ENCODE measurements at places on chromosomes 11 and 22.

- no peak for DNase-seq
These were observed 175.7 kb downstream of the TMEM135 start for GRCh38 chr11:87213444-87213843.

GRCh38 chr11:48154151-48154550 is 62.5 kb upstream of the OR4B1 start:
- DNase-seq: no peak

GRCh38 chr11:86415026-86415425 is 40.3 kb downstream of the CCDC81 start:
- DNase-seq: no peak

GRCh38 chr11:76802621-76803020 is 19.5 kb downstream of the TSKU start:
- no peak for DNase-seq

GRCh38 chr11:134393638-134394037 is 18.4 kb downstream of the B3GAT1 start:
- DNase-seq: no peak

- no peak for DNase-seq
These were observed 31.1 kb downstream of the DKK3 start for GRCh38 chr11:11977206-11977938.

DNA sequence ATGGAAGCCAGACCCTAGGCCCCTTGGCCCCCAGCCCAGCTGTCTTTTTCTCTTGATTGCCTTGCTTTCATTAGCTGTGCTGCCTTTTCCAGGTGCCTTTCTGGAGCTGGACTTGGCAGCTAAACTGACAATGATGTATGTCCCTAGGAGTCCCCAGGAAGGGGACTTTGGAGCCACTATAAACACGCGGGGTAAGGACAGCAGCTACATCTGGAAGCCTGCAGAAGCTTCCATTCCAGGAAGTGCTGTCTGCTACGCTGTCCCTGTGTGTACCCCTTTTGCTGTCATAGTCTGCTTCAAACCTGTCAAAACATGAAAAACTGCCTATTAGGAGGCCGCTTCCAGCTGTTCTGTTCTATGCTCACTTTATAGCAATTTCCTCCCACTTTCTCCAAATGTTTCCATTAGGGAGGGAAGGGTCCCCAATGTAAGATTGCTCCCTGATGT is 153.3 kb upstream of the RAG2 start:
- no peak for DNase-seq

- DNase-seq: no peak
These were observed 243.6 kb upstream of the SORL1-AS1 start for GRCh38 chr11:121696177-121696871.

GRCh38 chr11:65559535-65559934 is 1.4 kb upstream of the LTBP3 start:
- DNase-seq: no peak

DNA sequence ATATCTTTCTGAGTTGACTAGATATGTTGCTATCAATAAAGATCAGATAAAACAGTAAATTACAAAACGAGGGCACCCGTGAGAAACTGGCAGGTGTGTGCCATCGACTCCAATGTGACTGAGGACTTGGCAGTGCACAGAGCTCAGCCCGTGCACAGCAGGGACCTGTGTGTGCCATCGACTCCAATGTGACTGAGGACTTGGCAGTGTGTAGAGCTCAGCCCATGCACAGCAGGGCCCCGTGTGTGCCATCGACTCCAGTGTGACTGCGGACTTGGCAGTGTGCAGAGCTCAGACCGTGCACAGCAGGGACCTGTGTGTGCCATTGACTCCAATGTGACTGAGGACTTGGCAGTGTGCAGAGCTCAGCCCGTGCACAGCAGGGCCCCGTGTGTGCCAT is 347.2 kb upstream of the B3GAT1 start:
- no peak for DNase-seq

DNA sequence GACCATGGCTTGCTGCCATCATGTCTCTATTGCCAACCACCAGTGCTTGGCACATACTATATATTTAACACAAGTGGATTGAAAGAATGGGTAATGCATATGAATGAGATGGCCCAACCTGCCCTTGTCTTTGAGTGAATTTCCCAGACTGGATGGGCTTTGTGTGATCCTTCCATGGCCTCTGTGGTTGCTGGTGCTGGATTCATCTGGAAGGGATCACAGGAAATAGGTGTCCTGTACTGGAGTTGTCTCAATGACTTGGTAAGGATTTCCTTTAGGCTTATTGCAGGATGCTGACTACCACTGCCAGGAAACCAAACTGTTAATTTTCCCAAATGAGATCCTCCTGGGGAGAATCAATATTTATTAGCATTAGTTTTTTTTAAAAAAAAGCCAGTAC is 328.6 kb downstream of the TMEM135 start:
- DNase-seq: no peak

DNA sequence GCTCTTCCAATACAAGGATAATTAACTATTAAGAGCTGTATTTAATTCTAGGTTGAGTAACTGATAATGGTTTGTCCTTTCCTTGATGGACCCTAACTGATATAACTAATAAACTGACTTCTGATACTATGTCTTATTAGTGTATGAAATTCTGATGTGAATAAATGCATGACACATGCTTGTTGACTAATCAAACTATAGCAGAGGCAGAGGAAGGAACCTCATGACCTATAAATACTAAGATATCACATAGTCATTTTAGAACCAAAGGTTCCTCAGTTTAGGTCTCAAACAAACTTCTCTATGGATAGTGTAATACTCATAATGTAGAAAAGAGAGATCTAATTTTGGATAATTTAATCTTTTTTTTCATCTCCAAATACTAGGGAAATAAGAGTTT is 4.8 kb upstream of the HBD start:
- no peak for DNase-seq

- no peak for DNase-seq
These were observed 31.9 kb downstream of the MAML2 start for GRCh38 chr11:96311120-96311568.

- no peak for DNase-seq
These were observed 1071.2 kb downstream of the LRRC4C start for GRCh38 chr11:40388097-40388818.

GRCh38 chr11:59544869-59545178 is 33.5 kb downstream of the OR4D9 start:
- no peak for DNase-seq

- DNase-seq: no peak
These were observed 912 bp downstream of the VPS51 start for GRCh38 chr11:65096926-65097325.

GRCh38 chr11:130063451-130063850 is 6.2 kb upstream of the APLP2 start:
- DNase-seq: no peak

DNA sequence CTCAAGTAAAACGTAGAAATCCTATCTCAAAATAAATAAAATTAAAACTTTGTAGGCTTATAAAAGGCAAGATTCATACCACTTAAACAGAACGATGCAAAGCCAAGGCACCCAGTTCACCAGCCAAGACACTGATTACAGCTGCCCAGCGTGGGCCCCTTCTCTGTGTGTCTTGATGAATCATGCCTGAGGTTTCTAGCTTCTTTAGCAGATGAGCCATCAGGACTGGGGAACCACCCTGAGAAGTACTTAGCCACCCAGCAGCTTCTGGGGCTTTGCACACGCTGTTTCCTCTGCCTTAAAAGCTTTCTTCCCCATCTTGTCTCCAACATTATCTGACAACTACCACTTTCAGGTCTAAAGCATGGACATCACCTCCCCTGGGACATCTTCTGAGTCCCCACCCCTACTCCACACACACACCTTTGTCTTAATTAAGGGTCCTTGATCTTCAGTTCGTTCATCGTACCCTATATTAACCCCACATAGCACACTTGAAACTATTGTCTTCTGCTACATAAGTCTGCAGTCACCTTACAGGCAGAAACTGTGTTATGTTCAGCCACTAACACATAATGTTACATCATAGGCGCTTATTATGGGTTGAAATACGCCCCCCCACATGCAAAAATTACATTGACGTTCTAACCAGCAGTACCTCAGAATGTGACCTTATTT is 8.7 kb upstream of the LAYN start:
- peak; percentile 71 for DNase-seq

DNA sequence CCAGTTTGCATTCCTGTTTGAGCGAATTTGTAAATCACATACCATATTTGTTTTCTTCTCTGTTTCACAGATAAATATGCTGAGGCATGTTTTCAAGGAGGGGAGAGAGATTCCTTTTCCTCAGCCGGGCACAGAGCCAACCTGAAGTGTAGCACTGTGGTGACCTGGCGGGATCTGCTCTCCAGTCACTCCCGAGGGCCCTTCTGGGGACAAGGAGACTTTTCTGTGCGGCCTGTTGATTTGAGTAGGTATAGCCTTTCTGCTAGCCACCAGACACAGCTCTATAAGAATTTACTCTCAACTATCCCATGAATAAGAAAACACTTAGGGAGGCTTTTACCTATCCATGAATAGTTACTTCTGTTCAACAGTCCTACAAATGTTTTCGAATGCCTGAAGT is 63.5 kb upstream of the FDX1 start:
- DNase-seq: no peak

- no peak for DNase-seq
These were observed 723 bp upstream of the CD82 start for GRCh38 chr11:44564670-44565210.

DNA sequence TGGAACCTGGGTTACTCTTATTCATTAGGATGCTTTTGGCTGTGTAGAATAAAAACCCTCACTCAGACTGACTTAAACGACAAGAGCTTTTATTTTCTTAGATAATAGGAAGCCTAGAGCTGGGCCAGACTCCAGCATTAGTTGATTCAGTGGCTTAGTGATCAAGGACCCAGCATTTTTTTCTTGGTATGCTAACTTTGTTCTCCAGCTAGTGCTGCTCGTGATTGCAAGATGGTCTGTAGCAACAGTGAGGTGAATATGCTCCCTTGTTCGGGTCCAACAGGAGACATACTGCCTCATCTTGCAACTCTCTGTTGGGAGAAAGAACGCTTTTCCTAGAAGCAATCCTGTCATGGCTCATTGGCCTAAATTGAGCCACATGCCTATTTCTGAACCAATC is 33.4 kb downstream of the INSC start:
- DNase-seq: no peak

- no peak for DNase-seq
These were observed 7.3 kb downstream of the C11orf97 start for GRCh38 chr11:94519478-94520084.

DNA sequence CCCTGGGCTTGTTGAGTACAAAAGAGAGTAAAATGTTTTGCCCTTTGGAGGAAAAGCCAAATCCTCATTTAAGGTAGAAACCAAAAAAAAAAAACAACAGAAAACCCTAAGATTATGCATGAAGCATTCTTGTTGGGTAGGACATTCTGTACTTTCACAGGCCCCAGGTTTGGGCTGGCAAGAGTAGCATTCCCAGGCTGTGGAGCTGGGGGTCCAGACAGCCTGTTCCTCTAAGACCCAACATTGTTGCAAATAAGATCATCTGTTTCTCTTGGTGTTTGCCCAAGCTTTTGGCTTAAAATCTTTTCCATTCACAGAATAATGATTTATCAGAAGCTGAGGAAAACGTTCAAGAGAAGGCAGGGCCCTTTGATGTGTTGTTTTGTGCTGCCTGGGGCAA is 123.8 kb downstream of the MICAL2 start:
- DNase-seq: no peak

- no peak for DNase-seq
These were observed 9.6 kb downstream of the DENND6B start for GRCh38 chr22:50317178-50317577.

DNA sequence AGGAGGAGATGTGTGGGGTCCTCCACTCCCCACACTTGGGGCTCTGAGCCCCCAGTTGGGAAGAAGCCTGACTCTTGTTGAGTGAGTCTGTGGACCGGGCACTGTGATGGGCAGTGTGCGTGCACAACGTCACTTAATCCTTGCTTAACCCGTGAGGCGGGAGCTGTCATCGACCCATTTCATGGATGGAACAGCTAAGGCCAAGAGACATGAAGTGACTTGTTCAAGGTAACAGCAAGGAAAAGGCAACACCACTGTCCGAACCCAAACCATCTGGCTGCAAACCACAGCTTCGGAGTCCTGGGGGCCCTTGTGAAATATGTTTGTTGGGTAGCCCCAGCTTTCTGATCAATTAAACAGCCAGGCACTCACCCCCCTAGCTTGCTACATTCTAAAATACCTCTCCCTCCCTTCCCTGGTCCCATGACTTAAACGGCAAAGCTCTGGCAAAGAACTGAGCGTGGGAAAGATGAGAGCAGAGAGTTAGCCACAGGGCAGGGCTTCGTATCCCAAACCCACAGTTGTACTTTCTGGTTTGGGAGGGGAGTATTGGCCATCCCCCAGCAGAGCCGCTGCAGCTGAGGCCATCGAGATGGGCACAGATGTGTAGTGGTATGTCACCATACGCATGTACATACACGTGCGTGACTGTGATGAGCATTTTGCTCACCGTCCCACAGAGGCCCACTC is 26.3 kb downstream of the FADS2 start:
- DNase-seq: no peak

GRCh38 chr11:130403967-130404366 is 24.4 kb downstream of the ADAMTS8 start:
- no peak for DNase-seq

DNA sequence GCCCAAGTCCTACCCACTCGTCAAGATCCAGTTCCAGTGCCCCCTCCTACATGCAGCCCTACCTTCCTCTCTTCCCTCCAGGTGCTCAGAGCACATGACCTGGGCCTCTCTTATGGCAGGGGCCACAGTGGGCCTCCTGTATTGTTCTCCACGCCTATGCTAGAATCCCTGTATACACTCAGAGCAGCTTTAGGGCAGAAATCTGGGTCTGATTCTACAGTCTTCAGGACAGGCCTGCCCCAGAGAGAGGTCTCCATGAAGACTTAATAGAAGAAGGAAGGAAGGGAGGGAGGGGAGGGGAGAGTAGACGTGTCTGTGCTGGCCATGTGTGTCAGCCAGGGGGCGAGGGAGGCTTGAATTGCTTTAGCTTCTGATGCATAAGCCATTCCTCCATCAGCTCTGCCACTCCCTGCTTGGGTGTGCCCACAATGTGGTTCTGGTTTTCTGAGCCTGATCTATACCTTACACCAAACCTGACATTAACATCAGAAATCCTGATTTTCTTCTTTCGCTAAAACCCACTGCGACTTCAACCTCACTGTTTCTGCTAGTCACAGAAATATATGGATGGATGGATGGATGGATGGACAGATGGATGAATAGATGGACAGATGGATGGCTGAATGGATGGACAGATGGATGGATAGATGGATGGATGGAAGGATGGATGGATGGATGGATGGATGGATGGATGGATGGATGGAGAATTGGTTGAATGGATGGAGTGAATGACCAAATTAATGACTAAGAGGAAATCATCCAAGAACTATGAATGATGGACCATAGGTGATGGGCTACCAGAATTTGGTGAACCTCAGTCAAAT is 56.6 kb upstream of the PRDM11 start:
- DNase-seq: peak; percentile 9

- no peak for DNase-seq
These were observed 5.3 kb downstream of the RIN1 start for GRCh38 chr11:66330931-66331330.

- no peak for DNase-seq
These were observed 1514.8 kb downstream of the TBC1D22A start for GRCh38 chr22:48276994-48277867.

DNA sequence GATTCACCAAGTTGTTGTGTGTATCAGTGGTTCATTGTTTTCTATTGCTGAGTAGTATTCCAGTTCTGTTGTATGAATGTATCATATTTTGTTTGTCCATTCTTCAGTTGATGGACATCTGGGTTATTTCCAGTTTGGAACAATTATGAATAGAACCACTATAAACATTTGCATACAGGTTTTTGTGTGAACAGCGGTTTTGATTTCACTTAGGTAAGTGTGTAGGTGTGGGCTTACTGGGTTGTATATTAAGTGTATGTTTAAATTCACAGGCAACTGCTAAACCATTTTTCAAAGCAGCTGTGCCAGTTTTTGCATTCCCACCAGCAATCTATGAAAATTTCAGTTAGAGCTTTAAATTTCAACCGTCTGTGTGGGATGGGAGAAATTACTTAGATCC is 217.8 kb downstream of the NELL1 start:
- DNase-seq: no peak
